HFFc6 (cell line): ENCODE measurements at places on chromosomes 2 and 18.
A peak's percentile ranks its signal among the peaks of the same experiment; 100 is the strongest.

DNA sequence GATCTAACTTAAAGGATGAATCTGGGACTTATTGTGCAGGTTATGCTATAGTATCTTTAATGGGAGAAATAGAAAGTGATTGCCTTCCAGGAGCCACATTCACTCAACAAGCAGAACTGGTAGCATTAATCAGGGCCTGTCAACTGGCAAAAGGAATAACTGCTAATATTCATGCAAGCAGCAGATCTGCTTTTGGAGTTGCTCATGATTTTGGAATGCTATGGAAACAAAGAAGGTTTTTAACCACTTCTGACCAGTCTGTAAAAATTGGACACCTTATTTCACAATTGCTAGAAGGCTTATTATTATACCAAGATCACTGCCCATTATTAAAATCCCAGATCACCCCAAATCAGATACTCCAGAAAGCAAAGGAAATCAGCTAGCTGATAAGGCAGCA lies 200.4 kb downstream of the MREG start:
- peak; percentile 50 for DNase-seq

DNA sequence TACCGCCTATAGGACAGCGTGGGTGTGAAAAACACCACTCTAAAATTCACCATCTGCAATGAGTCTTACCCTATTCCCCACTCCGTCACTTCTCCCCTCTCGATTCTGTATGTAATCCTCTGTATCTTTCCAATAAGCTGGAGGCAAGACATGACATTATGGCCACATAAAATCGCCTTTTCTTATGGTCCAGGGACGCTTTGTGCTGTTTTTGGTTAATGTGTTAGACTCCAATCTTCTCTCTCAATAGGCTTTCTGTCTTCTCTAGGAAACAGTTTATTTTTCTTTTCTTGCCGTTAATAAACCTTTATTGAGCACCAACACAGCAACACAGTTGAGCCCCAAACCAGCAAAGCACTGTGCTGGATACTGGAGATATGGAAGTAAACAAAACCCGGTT lies 37.9 kb upstream of the ZCCHC2 start:
- DNase-seq, result no peak

- DNase-seq, result no peak
Observed at GRCh38 chr2:88042476-88042875, 13.1 kb downstream of the KRCC1 start.

DNA sequence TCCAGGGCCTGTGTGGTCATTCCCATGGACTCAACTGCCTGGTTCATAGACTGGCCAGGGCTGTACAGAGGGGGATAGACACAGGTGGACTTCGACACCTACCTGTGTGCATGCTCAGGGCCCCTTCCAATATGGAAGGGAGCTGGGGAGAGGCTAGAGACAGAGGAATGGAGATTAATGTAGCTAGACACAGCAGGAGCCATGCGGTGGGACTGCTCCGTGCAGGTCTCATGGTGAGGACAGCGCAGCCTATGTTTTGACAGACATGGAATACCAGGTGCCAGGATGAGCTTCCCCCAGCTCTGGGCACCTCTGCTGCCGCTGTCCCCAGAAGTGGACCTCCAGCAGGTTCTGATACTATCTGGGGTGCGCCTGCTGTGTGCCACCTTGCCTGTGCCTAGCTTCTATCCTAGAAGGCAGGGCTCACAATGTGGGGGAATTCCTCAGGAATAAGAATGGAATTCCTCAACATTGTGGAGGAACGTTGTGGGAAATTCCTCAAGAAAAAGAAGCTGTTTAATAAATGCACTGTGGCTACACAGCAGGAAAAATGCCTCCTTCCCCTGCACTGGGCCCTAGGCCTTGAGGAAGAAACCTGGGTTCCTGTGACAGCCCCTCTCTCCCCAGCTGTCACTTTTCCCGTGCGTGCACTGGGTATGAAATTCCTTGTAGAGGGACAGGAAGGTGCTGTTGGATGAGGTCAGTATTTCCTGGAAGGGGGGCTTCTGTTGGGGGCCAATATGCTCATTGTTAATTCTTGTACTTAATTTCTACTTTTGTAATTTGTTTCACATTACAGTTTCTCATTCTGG lies 7.3 kb downstream of the IL1R1 start:
- no peak for DNase-seq

- no peak for DNase-seq
Observed at GRCh38 chr2:39435741-39436591, 1.1 kb downstream of the MAP4K3 start.

DNA sequence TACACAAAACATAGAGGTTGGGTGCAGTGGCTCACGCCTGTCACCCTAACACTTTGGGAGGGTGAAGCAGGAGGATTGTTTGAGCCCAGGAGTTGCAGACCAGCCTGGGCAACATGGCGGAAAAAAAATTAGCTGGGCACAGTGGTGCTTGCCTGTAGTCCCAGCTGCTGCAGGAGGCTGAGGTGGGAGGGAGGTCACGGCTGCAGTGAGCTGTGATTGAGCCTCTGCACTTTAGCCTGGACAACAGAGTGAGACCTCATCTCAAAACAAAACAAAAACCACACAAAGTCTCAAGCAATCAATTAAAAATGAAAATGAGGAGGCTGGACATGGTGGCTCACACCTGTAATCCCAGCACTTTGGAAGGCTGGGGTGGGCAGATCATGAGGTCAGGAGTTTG lies 4.9 kb downstream of the NOP58 start:
- DNase-seq, result no peak

GRCh38 chr18:70234667-70235459 lies 29.4 kb upstream of the RTTN start:
- no peak for DNase-seq

- DNase-seq, result no peak
Observed at GRCh38 chr18:55353806-55354205, 234.2 kb downstream of the TCF4 start.

- no peak for DNase-seq
Observed at GRCh38 chr2:62042944-62043343, 137.5 kb downstream of the COMMD1 start.

- DNase-seq, result no peak
Observed at GRCh38 chr2:68206793-68207192, 45.5 kb downstream of the PPP3R1 start.

- DNase-seq, result peak; percentile 63
Observed at GRCh38 chr2:48510329-48510728, 19.6 kb upstream of the STON1 start.

DNA sequence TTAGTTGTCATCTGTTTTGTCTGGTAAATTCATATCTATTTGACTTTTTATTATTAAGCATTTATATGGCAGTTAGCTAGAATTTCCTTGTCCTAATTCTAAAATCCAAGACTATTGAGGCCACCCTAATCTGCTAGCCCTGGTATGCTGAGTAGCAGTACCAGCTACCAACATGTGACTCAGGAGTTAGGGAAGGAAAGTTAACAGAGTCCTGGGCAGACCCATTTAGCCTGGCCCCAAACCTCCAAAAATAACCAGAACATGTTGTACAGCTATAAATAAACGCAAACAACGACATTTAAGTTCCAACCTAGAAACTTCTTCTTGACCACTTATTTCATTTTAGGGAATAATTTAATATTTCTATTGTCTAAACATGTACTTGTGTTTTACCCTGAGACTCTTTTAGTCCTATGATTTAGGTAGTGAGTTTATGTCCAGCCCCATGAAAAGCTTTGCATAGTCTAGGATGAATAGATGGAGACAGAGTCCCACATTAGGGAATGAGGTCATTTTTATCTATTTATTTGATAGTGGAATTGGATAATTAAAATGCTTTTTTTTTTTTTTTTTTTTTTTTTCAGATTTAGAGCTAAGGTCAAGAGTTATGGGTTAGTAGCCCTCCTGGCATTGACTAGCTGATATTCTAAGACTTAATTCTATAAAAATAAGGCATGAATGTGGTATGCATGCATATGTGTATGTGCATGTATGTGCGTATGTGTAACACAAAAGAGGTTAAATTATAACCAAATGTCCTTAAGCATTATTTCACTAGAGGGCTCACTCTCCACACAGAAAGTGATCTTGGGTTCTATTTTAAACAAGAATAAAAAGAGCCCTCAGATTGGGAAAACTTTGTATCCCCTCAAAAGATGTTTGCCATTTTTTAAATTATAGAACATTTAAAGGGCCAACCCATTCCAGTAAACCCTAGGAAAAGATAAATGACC lies 160.1 kb upstream of the MAPRE2 start:
- no peak for DNase-seq

GRCh38 chr18:10258836-10259474 lies 195.5 kb upstream of the APCDD1 start:
- DNase-seq, result no peak

DNA sequence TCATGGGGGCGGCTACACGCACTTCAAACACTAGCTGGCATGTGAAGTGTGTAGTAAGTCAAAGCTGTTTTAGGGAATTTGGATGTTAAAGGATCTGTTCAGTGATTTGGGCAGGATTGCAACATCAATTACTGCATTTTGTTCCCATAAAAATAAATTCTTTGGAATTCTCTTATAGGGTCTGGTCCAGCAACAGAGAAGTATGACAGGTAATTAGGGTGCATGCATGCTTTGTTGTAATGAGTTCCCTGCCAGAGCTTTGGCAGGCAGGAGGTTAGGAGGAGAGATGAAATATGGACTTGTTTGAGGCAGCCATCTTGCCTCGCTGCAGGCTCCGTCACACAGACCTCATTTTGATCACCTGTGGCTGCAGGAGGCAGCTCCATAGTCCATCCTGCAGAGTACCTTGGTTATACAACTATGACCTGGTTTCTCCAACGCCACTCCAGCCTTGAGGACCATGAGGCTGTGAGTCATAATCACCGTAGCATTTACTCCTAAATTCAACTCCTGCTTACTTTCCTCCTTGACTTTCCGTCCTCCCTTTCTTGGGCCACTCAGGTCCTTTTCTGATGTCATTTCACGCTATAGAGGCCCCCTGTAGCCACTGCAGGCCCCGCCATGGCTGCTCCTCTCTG lies 26.5 kb upstream of the EML4 start:
- no peak for DNase-seq

- no peak for DNase-seq
Observed at GRCh38 chr2:219671279-219671678, 43.8 kb downstream of the SLC4A3 start.

GRCh38 chr2:85988914-85989270 lies 100.1 kb upstream of the ST3GAL5 start:
- no peak for DNase-seq

GRCh38 chr2:48347712-48348111 lies 182.2 kb upstream of the STON1 start:
- DNase-seq, result peak; percentile 7

GRCh38 chr2:120744817-120745216 lies 9.1 kb downstream of the GLI2 start:
- no peak for DNase-seq

- no peak for DNase-seq
Observed at GRCh38 chr18:57738078-57738477, 65.0 kb downstream of the ATP8B1 start.

DNA sequence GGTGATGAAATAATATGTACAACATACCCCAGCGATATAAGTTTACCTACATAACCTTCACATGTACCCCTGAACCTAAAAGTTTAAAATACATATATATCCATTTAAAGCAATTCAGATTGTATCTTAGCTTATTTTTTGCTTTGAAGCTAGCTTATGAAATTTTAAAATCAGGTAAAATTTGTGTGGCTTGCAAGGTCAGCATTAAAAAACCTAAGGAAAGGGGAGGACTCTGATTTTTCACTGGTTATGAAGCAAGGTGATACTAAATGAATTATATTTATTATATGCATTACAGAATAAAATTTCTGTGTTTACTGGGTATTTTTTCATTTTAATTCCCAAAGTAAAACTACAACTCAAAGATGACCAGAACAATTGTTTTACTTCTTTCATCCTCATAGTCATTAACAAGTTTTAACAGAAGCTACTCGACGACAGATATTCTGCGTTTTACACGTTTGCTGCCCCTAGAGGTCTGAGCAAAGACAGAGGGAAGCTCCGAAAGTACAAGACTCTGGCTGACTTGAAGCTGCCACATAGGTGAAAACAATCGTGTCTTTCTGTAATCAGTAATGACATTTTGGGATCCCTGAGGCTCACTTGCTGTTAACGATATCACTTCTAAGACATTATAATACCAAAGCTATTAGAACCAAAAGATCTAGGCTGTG lies 17.1 kb downstream of the PKP4 start:
- no peak for DNase-seq

DNA sequence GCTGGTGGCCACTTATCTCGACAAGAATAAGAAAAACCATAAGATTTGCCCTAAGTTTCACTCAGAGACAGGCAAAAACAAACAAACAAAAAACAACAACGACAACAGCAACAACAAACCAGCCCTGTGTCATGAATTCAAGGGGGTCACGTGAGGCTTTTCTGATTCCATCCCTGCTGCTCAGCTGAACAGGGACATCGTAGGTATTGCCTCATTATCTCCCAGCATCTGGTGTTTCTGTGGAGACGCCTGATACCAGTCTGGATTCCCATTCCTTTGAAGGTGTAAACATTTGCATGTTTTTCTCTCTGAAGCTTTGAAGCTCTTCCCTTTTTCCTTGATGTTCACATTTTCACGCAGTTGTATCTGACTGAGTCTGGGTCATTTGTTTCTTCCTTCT lies 117.4 kb downstream of the KCNF1 start:
- no peak for DNase-seq

GRCh38 chr2:196957881-196958525 lies 31.5 kb upstream of the PGAP1 start:
- no peak for DNase-seq

GRCh38 chr2:237312021-237312755 lies 101.8 kb downstream of the COL6A3 start:
- DNase-seq, result no peak

- no peak for DNase-seq
Observed at GRCh38 chr18:21300035-21300907, 58.2 kb downstream of the GREB1L start.

DNA sequence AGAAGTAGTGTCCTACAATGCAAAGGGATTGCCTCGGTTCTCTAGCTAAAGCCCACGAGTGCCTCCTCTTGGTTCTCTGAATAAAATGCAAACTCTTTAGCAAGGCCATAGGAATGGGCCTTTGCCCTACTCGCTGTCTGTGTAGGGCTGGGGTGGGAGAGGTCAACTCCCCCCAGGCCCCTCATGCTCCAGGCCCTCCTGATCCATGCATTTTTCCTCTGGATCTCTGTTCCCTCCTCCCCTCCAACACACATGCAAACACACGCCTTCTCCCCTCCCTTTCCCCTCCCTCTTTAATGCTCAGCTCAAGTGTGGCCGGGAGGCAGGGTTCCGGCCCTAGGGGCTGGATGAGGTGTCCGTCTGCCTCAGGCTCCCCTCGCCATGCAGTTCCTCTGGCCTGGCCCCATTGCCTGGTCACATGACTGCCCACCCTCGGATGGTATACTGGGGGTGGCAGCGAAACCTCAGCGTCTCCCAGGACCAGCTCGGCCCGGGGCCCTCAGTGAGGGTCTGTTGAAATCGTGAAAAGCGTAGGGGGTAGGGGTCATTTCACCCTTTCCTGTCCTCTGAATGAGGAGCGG lies 14.9 kb upstream of the KLF11 start:
- DNase-seq, result no peak

DNA sequence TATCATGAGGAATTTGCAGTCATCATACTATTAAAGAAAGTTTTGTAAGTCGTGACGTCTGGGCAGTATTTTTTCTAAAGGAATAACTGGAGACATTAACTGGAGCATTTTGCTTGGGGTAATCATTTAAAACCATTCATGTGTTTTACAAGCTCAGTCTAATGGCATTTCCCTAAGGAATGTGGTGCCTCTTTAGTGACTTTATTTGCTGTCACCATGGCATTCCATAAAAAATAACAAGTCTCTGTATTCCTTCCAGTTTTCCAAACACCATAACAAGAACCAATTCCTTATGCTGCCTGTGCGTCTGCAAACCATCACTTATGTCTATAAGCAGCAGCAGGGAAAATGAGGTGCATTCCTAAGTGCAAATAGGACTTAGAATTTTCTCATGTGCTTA lies 82.8 kb downstream of the EPB41L3 start:
- no peak for DNase-seq

GRCh38 chr2:237196866-237197618 lies 111.4 kb downstream of the COPS8 start:
- peak; percentile 83 for DNase-seq
